ENCODE measurements at places on chromosomes 6 and 20.

GRCh38 chr20:8057871-8058270 is 38.3 kb upstream of the TMX4 start:
- DNase-seq: no peak

GRCh38 chr20:62678553-62678952 is 30.1 kb upstream of the NTSR1 start:
- no peak for DNase-seq

- no peak for DNase-seq
These were observed 79.9 kb downstream of the ZNF217 start for GRCh38 chr20:53513489-53514298.

DNA sequence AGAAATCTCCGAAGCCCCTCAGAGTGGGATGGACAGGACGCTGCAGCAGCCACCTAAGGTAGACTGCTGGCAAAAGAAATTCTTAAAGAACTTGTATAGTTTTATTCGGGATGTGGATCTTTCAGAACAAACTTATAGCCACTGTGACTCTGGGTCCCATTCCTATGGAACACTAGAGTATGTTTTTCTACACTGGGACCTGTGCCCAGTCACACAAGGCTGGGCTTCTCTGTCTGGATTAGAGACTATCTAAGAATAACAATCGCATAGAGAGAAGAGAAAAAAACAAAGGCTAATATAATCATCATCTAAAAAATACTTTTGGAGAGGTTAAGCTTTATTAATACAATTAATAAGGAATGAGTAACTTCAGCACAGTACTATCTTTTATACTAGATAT is 28.9 kb downstream of the RMND1 start:
- DNase-seq: no peak

DNA sequence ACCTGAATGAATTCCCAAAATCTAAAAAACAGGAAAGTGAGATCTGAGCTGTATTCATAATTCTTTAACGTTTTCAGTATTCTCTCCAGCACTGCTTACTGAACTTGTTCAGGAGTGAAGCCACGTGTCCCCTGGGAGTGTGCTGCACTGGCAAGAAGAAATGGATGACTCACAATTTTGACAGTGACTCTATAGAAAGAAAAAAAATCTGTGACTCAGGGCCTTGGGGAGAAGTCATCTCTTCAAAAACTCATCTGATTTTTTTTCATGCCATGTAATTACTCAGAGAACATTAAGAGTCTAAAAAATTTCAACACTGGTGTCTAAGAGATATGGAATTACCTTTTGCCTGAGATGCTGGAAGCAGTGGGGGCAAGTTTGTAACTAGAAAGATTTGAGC is 39.7 kb downstream of the ANKEF1 start:
- peak; percentile 91 for DNase-seq

DNA sequence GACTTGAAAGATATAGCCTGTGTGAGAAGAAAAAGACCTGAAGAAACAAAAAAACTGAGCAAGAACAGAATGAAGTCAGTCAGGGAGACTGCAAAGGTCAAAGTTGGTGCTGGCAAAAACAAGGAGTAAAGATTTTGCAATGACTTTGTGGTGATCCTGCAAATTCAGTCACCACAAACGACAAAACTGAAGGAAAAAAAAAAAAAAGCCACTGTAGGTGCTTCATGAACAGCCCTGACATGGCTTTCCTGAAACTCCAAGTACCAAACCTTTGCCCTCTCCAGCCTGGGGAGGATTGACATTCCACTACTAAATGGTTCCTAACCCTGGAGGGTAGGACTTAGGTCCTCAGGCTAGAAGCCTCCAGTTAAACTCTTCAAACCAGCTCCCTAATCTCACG is 114.7 kb upstream of the BEND3 start:
- DNase-seq: peak; percentile 41

GRCh38 chr6:74044417-74045096 is 348.6 kb downstream of the CD109 start:
- DNase-seq: no peak

DNA sequence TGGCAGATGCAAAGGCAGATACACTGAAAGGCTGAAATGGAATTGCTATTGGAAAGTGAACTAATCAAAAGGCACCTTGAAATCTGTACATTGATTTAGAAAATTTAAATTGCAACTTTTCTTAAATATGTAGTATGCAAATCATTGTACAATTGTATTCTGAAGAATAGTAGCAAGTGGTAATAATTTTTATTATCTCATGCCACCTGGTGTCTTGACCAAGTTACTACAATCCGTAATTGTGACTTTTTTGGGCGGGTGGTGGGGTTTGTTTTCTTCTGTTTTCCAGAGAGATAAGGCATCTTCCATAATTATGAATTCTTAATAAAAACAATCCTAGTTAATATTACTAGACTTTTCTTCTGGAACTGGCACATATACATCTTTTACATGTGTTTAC is 12.5 kb upstream of the BCKDHB start:
- DNase-seq: no peak

DNA sequence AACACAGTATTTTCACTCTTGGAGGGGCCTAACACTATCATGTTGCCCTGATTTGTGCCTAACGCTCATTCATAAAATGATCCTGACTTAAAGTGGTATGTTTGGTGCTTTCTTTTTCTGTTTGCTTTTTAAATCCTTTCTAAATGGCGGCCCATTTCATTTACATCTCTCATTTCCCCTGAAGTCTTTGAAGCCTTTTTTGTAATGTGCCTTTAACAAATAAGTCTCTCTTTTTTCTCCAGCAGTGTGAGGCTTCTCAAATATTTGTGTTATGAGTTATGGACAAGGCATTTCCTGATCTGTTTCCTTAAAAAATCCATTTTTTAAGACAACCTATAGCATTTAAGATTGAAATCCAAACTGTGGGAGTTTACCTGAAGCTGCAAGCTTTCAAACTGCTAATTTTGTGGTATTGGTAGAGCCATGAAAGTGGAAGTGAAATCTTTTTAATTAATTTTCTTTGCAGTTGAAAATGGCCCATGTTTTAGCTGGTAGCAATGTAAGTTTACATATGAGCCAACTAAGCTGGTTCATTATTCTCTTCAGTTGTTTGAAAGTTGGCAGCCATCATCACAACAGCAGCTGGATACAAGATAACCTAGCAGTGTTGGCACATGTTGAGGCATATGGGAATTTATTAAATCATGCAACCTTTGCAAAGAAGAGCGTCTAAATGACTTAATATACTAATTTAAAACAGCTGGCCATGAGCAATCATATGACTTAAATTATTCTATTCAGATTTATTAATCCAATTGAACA is 469.7 kb downstream of the CDKAL1 start:
- peak; percentile 31 for DNase-seq

DNA sequence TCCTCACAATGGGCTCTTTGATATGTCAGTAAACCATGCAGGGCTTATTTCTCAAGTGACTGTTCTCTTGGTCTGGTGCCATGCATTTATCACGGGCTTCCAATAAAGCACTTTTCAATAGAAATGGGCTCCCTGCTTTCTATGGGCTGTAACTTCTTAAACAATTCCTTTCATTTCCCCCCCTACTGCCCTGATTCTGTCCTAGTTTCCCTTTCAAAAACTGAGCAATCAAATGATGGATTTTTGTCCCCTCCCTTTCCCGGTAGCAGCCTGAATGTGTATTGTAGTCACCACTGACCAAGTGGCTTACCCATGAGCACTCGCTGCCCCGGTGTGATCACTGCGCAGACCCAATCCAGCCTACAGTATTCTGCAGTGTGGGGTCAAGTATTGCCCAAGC is 13.9 kb downstream of the RPS10 start:
- no peak for DNase-seq

- no peak for DNase-seq
These were observed 64.1 kb upstream of the RPS6KA2 start for GRCh38 chr6:166691199-166691598.

DNA sequence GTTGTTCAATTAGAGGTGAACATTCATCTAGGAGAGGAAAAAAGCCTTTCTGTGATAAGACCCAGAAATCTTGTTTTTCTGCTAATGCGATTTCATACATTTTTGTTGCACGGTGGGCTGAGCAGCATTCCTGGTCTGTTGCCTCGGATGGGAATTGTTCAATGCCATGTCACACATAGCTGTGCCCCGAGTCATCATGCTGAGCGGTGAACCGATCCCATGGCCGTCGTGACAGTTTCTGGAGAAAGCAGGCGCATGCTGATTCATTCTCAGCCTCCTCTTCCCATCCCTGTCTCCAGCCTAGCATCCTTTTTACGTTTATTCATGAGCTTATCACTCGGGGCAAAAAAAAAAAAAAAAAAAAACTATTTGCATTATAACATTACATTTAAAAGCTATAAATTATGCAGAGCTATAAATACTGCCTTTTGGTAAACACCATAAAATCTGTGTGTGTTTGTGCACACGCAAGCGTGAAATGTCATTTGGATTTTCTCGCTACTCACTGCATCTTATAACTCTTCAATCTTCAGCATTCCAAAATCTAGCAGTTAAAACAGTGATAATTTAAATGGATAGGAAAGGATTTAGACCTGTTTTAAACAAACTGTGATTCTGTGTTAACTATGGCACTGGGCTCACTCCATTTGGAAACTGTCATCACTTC is 58.9 kb upstream of the IFNGR1 start:
- peak; percentile 36 for DNase-seq

DNA sequence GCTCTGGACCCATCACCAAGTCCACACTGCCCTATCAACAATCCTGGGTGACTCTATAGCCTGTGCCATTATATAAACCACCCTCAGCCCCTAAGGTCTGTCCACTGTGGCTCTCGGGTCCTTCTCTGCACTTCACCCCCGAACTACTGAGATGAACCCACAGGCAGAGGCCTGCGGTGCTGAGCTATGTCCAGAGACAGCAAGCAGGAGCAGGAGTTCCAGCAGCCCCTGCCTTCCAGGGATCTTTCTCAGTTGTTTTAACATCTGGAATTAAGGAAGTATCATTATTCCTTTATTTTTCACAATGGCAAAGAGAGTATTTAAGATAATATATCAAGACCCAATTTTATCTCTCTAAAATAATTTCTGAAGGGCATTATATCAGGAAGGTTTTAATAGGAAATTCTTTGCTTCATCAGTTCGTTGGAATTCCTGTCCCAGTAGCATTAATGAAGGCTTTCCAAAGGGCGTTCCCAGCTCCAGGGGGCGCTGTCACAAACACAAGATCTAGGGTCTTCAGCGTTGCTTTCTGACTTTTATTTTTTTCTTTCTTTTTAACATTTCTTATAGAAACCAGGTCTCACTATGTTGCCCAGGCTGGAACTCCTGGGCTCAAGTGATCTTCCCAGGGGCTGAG is 27.3 kb downstream of the RRBP1 start:
- no peak for DNase-seq

DNA sequence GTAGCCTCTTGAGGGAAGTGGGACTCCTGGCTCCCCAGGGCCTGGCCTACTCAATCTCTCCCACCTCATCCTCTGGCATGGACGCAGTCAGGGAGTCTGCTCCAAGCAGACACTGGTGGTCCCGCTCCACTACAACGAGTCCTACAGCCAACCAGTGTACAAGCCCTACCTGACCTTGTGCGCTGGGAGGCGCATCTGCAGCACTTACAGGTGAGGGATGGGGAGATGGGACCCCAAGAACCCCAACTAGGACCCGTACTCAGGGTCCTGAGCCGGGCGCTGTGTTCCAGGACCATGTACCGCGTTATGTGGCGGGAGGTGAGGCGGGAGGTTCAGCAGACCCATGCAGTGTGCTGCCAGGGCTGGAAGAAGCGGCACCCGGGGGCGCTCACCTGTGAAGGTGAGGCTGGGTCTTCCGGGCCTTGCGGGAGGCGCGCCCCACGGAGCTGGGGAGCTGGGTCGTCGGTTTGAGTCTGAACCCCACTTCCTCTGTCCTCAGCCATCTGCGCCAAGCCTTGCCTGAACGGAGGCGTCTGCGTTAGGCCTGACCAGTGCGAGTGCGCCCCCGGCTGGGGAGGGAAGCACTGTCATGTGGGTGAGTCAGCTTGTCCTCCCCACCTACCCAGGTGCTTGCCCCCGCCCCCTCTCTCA is 2.1 kb downstream of the EGFL8 start:
- no peak for DNase-seq

DNA sequence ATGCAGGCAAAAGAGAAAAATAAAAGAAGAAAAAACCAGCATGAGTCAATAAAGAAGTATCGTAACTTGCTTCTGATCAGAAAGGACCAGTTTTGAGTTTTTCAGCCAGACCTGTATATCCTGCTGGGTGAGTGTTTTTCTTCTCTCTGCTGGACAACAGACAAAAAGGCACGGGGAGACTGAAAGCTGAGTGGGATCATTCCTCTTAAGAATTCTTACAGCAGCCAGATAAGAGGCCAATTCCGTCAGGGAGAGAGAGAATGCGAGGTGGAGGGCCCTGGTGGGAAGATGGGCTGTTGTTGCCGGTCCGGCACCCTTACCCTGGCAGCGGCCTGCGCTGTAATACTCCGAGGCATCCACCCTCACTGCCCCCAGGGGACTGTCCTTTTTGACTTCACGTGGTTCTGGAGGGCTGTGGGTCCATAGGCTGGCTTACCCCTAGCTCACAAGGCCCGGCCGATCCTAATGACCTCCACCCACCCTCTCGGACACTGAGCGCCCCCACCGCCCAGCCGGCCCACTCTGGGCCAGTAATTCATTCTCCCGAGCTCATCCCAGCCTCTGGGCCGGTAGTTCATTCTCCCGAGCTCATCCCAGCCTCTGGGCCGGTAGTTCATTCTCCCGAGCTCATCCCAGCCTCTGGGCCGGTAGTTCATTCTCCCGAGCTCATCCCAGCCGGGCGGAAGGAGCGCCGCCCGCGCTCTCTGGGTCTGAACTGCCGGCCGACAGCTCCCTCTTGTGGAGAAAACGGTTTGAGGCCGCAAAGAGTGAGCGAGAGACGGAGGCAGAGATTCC is 118.3 kb upstream of the SIRPA start:
- DNase-seq: peak; percentile 71

DNA sequence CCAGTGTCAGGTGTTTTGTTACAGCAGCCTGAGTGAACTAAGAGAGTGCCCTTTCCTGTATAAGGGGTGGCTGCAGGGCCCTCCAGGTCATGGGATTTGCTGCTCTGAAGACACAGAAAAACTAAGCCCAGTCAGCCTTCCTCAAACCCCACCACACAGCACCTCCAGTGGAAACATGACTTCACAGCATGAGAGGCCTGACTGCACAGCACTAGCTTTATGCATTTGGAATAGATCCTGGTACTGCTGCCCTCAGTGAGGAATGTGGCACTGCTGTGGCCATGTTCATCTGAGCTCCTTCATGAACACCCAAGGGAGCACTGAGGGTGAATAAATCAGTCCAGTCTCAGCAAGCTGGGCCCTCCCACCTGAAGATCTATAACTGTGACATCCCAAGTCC is 296.1 kb upstream of the FOXQ1 start:
- DNase-seq: no peak

- no peak for DNase-seq
These were observed 20.9 kb downstream of the FAM8A1 start for GRCh38 chr6:17621003-17621402.

DNA sequence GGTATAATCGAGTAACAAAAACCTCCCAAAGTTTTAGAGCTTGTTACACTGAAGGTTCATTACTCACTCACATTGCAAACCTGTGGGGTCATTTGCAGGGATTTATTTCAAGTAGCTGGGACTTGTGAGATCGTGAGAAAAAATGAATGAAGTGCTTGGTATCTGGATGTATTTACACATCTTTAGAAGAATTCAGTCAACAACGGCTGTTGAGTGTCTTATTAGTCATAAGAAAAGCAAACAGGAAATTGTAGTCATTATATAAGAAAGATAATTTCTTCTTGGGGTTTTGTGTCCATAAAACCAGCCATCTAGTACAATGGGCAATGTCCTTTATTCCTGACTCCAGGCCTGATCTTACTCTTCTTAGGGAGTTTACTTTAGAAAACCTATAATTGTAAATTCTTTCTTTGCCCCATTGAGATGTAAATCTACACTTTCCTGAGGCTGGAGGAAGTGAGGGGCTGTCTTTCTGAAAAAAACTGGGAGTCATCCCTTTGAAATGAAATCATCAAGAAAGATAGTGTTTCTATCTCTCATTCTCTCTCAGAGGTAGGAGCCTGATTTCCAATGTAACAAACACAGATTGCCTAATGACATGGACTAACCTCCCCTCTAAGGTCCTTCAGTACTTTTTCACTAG is 202.5 kb upstream of the ASCC3 start:
- peak; percentile 37 for DNase-seq

Measured in skeletal muscle cell (primary cell).